Neuronal stem cell (in vitro differentiated cells): ENCODE measurements at places on chromosomes 1 and 21.

DNA sequence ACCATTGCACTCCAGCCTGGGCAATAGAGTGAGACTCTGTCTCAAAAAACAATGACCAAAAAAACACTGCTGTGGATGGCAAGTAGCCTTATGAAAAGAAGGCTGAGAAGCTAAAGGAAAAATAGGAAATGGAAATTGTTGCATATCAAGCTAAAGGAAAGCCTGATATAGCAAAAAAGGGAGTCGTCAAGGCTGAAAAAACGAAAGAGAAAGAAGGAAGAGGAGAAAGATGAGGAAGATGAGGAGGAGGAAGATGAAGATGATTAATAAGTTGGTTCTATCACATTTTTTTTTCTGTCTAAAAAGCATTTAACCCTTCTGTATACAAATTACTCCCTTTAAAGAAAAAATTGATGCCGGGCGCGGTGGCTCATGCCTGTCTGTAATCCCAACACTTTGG, 10.2 kb upstream of the PRDX1 start:
- DNase-seq: no peak

- no peak for DNase-seq
These were observed 13.9 kb downstream of the CHIT1 start for GRCh38 chr1:203215573-203215972.

DNA sequence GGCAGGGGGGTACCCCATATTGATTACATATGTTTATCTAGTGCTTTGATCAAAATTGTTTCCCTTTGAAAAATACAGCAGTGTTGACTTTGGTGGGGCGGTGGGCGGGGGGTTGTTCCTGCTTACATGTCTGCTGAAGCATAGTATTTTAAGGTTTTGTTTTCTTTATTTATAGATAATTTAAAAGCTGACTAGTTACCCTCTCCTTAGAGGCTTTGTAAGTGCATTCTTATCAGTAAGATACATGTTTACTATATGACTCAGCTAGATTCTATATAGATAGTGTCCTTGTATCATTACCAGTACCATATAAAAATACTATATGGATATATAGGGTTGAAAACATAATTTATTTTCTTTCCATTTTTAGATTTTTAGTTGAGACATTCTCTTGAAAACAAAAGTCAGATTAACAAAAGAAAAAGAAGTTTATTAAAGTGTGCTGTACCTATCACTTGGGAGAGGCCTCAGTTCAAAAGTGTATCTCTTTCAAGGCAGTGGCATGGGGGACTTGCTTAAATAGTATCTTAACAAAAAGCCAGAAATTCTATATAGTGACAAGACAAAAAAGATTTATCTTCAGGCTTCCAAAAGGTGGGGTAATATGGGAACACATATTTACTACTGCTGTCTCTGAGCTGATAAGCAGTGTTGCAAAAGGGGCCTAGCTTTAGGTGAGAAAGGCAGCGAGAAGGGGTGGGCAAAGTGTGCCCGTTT, 79.0 kb downstream of the HS2ST1 start:
- no peak for DNase-seq

- DNase-seq: no peak
These were observed 11.6 kb upstream of the CD247 start for GRCh38 chr1:167529829-167530474.

- no peak for DNase-seq
These were observed 351.5 kb downstream of the PLPP3 start for GRCh38 chr1:56227886-56228285.

- no peak for DNase-seq
These were observed 17.2 kb downstream of the CTNNBIP1 start for GRCh38 chr1:9892563-9893528.

DNA sequence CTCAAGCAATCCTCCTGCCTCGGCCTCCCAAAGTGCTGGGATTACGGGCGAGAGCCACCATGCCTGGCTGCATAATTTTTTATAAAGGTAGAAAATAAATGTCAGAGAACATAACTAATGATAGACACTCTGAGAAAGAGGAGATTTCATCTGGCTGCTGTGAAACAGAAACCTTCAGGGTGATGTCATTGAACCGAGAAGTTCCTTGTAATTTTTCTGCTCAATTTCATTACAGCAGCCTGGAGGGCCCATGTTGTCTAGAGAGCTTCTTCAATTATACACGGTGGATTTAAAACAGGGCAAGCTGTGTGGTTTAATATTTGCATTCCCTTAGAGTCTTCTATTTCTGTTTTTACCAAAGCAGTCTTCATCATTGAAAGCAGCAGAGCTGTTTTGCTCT, 64.3 kb upstream of the MORC3 start:
- DNase-seq: no peak

- DNase-seq: no peak
These were observed 4.6 kb downstream of the LPGAT1 start for GRCh38 chr1:211825980-211826379.

GRCh38 chr1:93080179-93080823, 1.2 kb downstream of the MTF2 start:
- DNase-seq: no peak

GRCh38 chr1:85494904-85495266, 29.9 kb upstream of the DDAH1 start:
- no peak for DNase-seq

DNA sequence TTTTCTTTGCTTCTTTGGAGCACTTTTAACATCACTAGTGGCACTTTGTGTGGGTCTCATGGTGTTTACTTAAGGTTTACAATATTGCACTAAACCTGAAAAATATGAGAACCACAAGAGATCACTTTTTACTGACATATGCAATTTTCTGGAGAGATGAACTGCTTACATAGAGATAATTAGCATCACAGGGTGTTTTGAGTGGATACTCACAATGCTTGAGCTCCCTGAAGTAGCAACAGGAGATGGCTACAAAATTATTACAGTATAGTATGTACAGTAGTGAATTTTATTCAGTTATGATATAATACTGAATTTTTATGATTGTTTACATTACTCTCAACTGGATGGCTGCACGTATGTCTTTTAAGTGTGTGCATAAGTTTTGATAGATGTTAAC, 22.6 kb downstream of the RPRD2 start:
- DNase-seq: no peak

DNA sequence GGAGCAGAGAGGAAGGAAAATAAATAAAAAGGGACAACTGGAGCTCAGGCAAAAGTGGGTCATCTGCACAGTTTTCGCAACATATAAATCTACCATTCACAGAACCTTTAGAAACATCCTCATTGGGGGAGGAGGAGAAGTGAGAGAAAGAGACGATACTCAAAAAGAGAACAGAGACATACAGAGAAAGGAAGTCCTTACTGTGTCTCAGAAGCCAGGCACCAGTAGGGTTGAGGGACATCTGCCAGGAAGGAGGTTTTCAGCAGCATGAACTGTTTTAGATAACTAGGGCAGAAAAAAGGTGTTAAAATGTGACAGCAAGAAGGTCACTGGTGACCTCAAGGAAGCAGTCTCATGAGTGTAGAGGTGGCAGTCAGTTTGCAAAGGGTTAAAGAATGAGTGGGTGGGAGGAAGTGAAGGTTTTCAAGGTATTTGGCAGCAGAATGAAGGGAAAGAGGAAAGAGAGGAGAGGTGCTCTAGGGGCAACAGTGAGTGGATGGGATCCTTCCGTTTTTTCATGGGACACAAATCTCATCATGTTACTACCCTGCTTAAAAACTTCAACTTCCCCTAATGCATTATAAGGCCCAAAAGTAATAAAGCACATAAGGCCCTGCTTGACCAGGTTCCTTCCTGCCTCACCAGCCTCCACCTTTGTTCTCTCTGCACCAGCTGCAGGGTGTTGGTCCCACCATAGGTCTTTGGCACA, 9.5 kb downstream of the JAK1 start:
- no peak for DNase-seq

- no peak for DNase-seq
These were observed 2.8 kb upstream of the CAPZB start for GRCh38 chr1:19488136-19488535.

DNA sequence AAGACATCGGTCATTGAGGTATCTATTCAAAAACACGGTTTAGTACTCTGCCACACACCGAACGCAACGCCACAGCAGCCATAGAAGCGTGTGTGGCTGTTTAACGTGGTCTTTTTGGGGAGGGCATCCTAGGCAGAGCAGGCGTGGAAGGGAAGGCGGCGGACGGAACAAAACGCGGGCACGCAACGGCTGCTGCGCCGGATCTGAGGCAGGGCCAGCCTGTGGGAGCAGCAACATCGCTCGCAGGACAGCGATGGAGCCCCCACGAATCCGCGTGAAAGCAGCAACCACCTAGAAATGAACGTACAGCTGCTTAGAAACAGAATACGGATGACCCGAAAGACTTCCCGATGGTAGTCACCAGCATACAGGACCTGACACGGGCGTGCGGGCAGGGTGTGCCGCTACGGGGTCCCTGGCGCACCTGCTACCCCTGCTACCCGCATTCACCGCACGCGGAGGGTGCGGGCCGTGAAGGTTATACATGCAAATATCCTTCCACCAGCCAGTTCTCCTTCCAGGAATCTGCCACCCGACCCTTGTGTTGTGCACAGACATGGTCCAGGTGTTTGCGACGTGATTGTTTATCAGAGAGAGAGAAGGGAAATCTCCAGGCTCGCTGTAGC, 114.4 kb upstream of the COL6A1 start:
- DNase-seq: no peak

DNA sequence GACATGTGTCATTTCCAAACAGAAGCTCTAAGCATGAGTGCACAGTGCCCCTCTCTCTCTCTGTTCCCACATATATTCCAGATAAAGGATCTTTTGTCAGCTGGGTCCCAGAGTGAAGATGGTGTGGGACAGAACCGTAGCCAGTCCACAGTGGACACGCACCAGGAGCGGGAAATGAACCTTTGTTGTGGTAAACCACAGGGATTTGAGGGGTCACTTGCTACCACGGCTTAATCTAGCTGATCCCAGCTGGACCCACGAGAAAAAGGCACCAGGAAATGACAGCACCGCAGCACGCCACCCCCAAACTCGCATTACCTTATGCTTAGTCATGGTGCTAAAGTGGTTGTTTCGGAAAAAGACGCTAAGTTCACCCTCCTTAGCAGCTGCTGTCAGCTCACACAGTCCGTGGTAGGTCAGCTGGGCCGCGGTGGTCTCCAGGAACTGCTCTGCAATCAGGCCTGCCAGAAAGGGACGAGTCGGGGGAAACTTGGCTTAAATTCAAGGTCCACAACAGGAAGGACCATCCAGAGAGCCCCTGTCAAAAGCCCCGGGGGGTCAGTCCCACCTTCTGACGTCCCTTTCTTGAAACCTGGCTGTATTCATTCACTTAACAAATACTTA, 7.5 kb downstream of the MINDY1 start:
- DNase-seq: no peak

DNA sequence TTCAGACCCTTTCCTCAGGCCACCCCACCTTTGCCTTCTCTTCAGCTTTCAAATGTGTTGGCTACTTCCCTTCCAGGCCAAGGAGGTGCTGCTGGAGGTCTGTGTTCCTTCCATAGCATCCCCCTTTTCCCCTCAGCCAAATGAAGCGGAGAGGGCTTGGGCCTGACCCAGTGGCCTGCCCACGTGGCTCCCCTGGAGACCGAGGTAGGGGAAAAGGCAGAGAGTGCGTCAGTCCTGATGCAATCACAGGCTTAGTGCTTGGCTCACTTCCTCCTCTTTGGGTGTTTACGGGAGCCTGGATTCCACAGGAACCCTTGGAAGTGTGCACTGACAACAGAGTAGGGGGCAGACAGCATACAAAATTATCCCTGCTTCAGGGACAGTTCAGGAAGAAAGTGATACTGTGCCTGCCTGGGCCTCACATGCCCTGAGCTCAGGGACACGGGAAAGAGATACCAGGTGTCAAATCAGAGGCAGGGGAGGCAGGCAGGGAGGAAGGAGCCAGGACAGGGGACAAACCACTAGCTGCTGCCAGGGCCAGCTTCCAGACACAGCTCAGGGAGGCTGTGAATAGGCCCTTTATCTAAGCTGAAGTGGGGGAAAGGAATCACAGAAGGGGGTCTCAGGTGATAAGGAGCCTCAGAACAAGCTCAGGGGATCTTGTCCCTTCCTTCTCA, 16.6 kb upstream of the PTP4A2 start:
- DNase-seq: no peak

GRCh38 chr1:244515680-244516079, 54.6 kb downstream of the CATSPERE start:
- no peak for DNase-seq

DNA sequence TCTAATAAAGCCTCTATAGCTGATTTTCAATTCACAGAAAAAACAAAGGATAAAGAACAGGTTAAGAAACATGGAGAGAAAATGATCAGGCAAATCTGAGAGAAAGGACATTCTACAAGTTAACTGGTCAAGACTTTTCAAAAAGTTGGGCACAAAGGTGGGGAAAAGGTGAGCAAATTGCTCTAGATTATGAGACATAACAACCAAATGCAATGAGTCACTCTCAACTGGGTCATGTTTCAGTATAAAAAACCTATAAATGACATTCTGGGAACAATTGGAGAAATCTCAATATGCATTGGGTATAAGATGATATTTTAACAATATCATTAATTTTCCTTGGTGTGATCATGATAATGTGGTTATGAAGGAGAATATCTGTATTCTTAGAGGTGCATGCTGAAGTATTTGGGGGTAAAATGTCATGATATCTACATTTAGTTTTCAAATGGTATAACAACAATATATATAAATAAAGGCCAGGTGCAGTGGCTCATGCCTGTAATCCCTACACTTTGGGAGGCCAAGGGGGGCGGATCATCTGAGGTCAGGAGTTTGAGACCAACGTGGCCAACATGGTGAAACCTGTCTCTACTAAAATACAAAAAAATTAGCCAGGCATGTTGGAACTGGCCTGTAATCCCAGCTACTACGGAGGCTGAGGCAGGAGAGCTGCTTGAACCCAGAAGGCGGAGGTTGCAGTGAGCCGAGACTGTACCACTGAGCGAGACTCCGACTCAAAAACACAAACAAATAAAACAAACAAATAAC, 27.0 kb downstream of the ANKRD13C start:
- DNase-seq: no peak

DNA sequence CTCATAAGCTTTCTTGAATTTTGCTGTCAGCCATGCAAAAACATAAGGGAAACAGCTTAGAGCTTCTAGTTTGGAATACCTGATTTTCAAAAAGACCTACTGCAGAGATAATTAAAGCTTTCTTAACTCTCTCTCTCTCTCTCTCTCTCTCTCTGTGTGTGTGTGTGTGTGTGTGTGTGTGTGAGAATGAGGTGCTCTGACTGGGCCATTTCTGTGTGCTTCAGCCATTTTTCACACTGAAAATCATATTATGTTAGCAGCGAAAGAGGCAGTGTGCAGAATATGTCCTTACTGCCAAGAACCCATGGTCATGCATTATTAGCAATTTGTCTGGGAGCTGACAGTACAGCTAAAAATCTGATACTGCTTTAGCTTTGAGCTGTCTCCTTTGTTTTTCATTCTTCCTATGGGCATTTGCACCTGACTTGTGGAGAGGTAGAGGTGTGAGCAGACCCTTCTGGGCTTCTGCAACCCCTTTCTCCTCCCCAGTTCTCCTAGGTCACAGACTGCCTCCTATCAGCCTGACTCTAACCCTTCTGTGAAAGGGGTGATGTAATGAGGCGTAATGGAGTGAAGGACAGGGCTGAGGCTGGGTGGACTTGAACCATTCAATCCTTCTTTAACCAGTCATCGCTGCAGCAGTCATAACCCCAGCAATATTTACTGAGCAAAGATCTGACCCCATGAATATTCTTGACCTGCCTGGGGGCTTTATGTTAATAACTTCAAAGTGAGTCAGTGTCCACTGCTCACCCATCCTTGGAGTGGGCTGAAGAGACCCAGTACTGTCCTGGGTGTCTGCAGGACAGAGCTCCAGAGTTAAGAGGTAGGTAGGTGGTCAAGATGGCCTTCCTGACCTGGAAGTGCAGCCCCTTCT, 61.2 kb downstream of the SYT6 start:
- no peak for DNase-seq

- no peak for DNase-seq
These were observed 50.1 kb downstream of the COL18A1 start for GRCh38 chr21:45454926-45455673.
